NCI-H1694 (cell line): ENCODE measurements at places on chromosomes 11 and 22.

DNA sequence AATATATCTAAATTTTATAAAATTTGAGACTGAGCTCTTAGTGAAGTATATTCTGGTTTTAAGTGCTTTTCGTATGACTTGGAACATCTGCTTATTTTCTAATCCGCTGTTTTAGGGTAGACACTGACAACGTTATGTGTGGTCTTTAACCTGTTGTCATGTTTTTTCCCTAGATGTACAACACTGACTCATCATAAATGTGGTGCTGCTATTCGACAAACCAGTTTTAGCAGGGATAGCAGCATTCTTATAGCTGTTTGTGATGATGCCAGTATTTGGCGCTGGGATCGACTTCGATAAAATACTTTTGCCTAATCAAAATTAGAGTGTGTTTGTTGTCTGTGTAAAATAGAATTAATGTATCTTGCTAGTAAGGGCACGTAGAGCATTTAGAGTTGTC is 23.8 kb upstream of the HIKESHI start:
- no peak for DNase-seq

GRCh38 chr11:86760577-86760976 is 39.8 kb upstream of the PRSS23 start:
- DNase-seq = no peak

- DNase-seq = no peak
These were observed 493.3 kb downstream of the BRD1 start for GRCh38 chr22:49334449-49334789.

DNA sequence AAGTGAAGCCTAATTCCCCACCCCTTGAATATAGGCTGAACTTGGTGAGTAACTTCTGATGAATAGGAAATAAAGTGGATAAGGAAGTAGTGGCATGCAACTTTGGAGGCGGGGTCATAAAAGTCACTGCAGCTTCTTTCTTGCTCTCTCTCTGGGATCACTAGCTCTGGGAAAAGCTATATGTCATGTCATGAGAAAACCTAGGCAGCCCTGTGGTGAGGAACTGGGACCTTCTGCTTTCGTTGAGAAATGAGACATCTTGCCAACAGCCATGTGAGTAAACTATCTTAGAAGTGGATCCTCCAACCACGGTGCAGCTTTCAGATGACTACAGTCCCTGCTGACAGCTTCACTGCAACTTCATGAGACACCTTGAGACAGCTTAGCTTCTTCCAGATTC is 15.7 kb downstream of the ZNF214 start:
- no peak for DNase-seq

GRCh38 chr22:50016308-50016987 is 3.9 kb upstream of the IL17REL start:
- DNase-seq = no peak

GRCh38 chr11:86816251-86816726 is 15.9 kb downstream of the PRSS23 start:
- no peak for DNase-seq
